ENCODE measurements at places on chromosomes 7 and 10.

GRCh38 chr7:82291931-82292330 lies 151.6 kb downstream of the CACNA2D1 start:
- DNase-seq: no peak

DNA sequence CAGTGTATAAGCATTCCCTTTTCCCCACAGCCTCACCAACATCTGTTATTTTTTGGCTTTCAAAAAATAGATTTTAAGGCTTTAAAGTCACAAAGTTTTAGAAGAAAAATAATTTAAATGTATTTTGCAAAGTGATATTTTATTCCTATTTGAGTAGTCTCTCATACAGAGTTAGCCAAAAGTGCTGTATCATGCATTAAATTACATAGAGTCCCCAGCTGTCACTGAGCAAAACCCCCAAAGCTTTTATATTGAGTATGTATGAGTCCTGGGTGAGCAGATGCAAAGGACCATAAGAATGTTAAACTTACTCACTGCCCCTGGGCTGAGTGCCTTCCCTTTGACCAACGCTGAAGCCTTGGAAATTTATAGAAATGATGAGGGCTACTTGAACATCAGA lies 70.4 kb upstream of the PTN start:
- DNase-seq: no peak

GRCh38 chr7:70595370-70595754 lies 536.6 kb upstream of the GALNT17 start:
- no peak for DNase-seq

GRCh38 chr10:71395621-71396020 lies 1.1 kb upstream of the CDH23 start:
- DNase-seq: no peak

DNA sequence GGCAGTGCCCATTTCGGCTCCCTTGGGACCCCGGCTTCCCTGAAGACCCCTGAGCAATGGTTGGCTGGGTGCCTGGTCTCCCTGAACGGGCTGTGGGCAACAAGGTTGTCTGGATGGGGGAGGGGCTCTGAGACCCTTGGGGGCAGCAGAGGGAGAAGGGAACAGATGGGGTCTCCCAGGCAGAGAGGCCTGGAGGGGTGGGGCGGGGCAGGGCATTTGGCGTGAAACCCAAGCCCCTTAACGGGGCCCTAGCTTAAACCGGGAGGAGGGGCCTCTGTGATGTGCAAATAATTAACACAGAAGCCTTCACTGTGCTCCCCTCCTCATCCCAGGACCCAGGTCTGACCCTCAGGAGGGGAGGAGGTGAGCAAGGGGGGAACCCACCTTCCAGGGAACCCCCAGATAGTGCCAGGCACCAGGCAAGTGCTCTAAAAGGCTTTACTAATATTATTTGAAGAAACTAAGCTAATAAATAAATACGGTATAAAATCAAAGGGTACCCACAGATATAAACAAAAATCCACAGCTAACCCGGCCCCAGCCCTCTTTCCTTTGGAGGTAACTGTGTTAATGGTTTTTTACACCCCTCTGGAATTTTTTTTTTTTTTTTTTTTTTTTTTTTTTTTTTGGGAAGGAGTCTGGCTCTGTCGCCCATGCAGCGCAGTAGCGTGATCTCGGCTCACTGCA lies 170.8 kb downstream of the RNF216 start:
- DNase-seq: no peak

DNA sequence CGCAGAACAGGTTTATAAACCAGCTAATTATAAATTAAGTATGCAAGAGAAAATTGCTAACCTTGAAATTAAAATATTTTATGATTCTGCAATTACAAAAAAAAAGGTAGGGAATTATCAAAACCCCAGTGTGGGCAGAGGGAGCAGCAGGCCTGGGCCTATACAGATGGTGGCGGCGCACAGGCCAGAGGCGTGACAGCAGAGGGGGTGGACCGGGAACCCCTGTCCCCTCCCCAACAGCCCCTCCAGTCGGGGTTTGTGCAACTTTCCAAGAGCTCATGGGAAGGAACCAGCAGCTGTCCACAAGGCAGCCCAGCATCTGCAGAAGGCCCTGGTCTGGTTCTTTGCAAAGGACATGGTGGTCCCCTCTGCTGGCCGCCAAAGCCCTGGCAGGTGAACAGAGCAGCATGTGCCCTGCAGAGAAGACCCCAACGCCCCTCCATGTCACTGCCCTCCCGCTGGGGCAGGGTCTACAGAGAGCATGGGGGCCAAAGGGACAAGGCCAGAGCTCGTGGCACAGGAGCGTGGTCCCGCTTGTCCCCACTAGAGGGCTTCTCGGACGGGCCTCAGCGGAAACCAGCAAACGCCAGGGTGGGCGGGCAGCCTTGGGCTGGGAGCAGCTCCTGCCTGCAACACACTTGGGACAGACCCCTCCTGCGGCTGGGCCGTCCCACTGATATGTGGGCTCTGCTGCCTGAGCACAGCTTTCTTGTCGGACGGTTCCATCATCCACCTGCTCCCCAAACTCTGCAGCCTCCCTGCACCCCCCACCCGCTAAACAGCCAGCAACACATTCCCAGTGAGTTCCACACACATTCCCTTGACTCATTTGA lies 75.1 kb downstream of the EBF3 start:
- no peak for DNase-seq

GRCh38 chr7:28440055-28440601 lies 27.8 kb downstream of the CREB5 start:
- DNase-seq: no peak

DNA sequence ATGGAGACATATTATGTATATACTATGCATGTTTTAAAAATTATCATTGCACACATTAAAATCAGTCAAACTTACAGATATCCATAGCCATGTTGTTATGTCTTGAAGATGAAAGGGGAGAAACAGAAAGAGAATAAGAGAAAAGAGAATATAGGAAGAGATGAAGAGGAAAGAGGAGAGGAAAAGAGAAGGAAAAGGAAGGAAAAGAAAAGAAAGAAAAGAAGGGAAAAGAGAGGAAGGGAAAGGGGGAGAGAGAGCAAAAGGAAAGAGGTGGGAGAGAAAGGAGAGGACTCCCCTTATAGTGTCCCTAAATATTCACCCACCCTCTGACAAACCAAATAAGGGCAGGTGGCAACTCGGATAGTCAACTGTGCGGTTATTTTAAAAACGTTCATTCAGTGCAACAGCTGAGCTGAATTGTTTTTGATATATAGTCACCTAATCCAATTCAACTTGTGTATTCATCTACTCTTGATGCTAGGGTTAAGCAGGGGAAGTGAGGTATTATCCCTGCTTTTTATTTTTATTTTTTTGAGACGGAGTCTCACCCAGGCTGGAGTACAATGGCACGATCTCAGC lies 14.6 kb downstream of the SVIL start:
- no peak for DNase-seq

- DNase-seq: no peak
Observed at GRCh38 chr10:24213881-24214280, 4.9 kb downstream of the KIAA1217 start.

DNA sequence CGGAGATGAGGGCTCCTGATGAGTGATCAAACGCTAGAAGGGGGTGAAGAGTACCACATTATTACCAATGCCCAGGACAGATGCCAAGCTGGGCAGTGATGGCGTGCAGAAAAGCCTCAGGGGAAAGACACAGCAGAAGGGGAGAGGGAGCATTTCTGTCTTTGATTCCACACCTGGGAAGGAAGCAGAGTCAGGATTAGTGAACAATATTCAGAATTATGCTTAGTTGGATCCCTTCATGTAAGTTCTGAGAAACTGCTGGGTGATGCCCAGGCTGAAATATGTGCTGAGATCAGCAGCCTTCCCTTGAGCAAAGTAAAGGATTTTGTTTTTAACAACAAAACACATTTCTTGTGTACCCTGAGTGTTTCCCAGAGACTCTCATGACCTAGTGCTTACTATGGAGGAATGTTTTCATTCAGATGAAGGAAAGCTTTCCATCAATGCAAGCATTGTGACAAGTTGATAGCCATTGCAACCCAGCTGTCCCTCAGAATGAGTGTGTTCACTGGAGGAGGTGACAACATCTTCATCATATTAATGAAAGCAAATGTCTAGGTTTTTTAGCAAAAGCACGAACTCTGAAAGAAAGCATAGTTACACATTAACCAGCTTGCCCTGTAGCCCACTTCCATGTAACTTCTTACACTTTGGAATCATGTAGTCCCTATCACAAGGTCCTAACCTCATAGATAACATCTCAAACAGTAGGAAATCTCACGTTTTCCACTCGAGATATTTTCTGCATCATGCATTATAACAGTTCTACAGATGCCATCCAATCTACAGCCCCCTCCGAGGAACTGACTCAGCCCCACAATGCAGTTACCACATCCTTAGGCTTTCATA lies 23.8 kb upstream of the AKR1C1 start:
- no peak for DNase-seq

GRCh38 chr10:7291487-7292270 lies 119.2 kb downstream of the SFMBT2 start:
- no peak for DNase-seq

GRCh38 chr10:15168291-15168785 lies at the start of gene NMT2:
NMT2 (minus strand) TSS chr10:15168693; CDS start chr10:15168612, 81 bp downstream.
- peak; percentile 50 for DNase-seq

DNA sequence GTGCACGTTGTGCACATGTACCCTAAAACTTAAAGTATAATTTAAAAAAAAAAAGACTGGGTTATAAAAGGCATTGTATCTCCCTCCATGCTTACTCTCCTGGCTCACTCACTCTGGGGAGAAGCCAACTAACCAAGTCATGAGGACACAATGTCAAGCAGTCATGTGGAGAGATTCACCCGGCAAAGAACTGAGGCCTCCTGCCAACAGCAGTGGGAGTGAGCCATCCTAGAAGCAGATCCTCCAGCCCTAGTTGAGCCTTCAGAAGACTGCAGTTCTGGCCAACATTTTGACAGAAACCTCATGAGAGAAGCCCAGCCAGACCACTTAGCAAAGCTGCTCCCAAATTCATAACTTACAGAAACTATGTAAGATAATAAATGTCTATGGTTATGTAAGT lies 521.7 kb upstream of the FZD8 start:
- DNase-seq: no peak

DNA sequence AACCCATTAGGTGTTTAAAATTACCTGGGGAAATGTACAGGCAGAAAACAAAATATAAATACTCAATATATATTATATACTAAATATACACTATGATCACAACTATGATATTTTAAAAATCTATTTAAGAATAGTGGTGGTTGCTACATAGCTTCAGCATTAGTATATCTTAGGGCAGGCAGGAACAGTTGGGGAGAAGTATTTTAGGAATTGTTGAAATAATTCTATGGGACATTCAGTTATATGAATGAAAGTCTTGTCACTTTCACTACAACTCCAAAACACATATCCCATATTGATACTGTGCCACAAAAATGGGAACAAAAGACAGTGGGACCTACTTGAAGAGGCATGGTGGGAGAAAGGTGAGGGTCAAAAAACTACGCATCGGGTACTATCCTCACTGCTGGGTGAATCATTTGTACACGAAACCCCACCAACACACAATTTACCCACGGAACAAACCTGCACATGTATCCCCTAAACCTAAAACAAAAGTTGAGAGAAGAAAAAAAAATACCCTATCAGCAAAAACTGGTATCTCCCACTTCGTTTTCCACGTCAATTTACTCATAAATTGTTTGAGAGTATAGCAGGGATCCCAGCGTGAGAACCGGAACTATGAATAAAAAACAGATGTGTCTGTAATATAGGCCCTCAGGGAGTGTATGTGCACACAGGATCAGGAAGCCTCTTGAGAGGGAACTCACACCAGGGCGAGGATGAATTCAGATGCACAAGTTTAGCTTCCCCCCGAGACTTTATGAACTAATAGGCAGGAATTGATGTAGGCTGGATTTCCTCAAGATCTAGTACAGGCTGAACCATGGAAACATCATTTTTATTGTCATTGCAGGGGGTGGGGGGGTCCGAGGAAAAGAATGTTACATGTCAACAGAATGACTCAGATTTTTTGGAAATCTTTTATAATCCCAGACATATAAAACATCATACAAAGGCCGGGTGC lies 16.2 kb downstream of the SLC16A12 start:
- no peak for DNase-seq

DNA sequence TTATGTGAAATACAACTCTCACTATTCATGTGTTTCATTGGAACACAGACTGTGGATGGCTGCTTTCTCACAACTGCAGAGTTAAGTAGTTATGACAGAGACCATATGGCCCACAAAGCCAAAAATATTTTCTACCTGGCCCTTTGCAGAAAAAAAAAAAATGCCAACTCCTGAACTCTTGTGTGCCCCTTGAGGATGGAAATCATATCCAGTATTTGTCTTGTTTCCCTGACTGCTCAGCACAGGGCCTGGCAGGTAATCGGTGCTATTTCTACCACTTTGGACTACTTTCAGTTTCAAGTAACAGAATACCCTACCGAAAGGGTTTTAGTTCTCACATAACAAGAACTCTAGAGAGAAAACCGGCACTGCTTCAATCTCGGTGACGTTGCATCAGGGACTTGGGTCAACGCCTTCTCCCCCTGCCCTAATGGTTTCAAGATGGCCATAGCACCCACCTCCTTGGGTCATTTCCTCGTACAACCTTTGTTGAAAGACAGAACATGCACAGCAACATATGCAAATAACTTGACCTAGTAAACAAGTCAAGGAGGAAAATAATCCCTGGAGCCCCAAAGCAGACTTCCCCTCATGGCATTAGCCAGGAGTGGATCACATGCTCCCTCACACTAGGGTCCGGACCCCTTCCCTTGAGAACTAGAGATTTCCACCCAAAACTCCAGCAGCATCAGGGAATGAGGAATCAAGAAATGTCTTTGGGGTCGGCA lies 11.8 kb upstream of the GPNMB start:
- DNase-seq: no peak

- DNase-seq: no peak
Observed at GRCh38 chr10:3811291-3811870, 26.4 kb upstream of the KLF6 start.

- DNase-seq: no peak
Observed at GRCh38 chr7:17009933-17010332, 128.2 kb upstream of the AGR3 start.

GRCh38 chr10:78597796-78598555 lies 470.8 kb upstream of the ZMIZ1 start:
- DNase-seq: peak; percentile 30

GRCh38 chr7:121519548-121520521 lies 123.7 kb upstream of the FAM3C start:
- no peak for DNase-seq

GRCh38 chr10:119197921-119198320 lies 9.4 kb upstream of the GRK5 start:
- no peak for DNase-seq

DNA sequence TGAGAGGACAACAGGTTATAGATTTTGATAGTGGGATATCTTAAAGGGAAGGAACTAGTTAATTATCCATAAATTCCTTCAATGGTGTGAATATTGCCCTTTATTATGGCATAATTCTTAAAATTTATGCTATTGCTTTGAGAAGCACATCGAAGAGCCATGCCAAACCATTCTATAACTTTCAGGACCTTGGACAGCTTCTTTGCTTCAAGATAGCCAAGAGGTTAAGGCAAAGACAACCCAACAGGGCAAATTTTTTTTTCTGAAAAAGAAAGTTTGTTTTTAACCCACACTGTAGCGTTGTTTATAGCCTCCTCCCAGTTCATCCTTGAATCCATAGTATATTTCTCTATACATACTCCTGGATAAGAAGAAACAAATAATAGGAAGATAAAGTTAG lies 103.2 kb downstream of the NRG3 start:
- DNase-seq: no peak

Measured in DMS153 (cell line).